RWPE1 (cell line): ENCODE measurements at places on chromosomes 3 and 15.

GRCh38 chr3:41173926-41174885 is 25.1 kb upstream of the CTNNB1 start:
- DNase-seq: no peak

GRCh38 chr15:91922646-91923547 is 69.4 kb downstream of the SLCO3A1 start:
- no peak for DNase-seq

- no peak for DNase-seq
Measured at GRCh38 chr15:63088533-63089245, 33.0 kb upstream of the LACTB start.

DNA sequence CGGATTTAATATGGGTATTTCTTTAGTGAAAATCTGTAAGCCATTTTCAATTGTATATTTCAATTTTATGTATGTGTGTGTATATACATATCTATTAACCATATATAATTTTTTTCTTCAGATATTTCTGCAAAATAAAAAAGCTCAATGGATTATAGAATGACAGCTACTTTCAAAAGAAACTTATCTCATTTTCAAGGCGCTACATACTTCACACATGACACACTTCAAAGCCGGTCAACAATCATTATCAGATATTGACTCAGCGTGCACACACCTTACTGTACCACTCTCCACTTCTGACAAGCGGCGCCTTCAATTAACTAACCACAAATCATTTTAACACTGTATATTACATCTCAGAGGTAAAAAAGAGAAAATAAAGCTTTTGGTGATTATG is 39.6 kb downstream of the ATP13A3 start:
- no peak for DNase-seq

- peak; percentile 8 for DNase-seq
Measured at GRCh38 chr3:27976933-27977332, 254.8 kb upstream of the EOMES start.

GRCh38 chr15:77854980-77855379 is 222.3 kb upstream of the LINGO1 start:
- DNase-seq: no peak

DNA sequence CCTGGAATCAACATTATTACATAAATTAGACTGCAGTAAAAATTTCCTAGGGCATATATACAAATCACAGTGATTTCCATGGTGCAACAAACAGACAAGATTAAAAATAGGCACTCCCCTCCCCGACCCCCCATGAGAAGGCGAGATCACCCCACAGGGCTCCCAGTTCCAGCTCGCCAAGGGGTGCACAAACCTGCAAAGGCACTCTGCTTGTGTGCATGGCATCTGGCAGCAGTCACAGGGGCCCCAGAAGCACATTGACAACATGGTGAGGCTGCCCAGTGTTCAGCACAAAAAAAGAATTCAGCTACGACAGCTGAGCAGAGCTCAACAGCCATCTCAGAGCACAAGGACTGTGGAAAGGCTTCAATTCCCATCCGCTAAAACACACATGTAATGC is 19.2 kb upstream of the CERS3 start:
- no peak for DNase-seq

- DNase-seq: no peak
Measured at GRCh38 chr3:185361920-185362319, 1.0 kb upstream of the MAP3K13 start.

DNA sequence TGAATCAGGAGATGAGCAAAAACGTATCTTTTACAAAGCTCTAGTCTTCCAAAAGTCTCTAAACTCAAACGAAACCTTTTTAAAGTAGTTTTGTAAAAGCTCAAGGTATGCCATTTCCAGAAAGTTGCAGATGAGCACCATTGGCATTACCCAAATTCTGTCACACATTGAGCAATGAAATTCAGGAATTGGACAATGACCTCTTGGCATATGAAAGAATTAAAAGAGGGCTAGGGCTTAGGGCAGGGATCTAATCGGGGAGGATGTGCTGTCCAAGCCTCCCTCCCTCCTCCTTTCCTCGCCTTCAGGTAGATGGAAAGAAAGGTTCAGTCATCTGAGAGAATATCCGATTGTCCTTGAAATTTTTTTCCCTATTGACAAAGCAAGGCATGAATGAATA is 133.1 kb upstream of the CPNE4 start:
- no peak for DNase-seq

DNA sequence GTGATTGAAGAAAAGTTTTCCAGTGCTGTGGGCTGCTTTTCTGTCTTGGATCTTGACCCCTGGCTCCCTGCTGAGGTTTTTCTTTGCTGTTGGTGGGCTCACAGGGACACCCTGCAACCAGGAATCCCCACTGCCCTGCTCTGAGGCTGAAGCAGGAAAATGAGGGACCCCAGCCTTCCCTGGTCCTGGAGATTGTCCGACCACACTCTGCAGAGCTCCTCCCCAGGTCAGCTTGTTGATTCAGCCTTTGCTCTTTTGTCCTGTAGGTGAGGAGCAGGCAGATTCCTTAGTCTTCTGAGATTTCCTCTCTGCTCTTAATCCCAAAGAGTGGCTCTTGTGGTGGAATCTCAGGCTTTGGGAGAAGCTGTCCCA is 194.5 kb downstream of the RPLP1 start:
- no peak for DNase-seq

- no peak for DNase-seq
Measured at GRCh38 chr3:73391984-73392383, 232.8 kb downstream of the PDZRN3 start.

- no peak for DNase-seq
Measured at GRCh38 chr3:143240886-143241285, 121.3 kb downstream of the CHST2 start.

- DNase-seq: no peak
Measured at GRCh38 chr3:112858410-112859069, 11.9 kb upstream of the CD200R1L start.

DNA sequence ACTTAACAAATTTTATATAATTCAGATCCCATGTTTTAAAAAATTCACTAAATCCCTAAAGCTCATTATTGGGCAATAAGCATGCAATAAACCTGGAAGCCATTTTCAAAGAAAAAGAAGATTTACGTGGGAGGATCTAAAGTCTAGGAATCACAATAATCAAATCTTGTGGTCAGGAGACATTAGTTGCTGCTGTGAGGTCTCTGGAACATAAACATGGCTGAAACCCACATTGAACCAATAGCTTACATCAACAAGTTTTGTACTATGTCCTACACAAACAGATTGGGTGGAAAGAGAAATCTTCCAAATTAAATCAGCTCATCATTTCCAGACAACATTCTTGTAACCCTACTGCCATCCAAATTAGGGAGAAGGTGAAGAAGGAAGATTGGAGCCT is 121.9 kb upstream of the EPHA3 start:
- DNase-seq: no peak

DNA sequence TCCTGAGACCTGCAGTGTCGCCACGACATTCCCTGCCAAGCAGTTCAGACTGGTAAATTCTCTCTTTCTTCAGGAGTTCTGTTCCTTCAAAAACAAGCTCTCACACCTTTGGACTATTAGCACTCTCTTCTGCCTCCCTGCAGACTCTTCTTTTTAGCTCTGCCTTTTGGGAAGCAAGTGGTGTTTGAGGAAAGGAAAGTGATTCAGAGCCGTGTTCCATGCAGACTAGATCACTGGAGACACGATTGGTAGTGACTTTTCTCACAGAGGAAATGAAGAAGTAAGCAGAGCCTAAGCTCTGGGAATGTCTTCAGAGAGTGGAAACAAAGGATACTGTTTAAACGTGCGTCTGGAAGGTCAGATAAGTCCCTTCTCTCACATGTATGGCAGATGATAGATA is 270.6 kb upstream of the TPRG1 start:
- DNase-seq: no peak

DNA sequence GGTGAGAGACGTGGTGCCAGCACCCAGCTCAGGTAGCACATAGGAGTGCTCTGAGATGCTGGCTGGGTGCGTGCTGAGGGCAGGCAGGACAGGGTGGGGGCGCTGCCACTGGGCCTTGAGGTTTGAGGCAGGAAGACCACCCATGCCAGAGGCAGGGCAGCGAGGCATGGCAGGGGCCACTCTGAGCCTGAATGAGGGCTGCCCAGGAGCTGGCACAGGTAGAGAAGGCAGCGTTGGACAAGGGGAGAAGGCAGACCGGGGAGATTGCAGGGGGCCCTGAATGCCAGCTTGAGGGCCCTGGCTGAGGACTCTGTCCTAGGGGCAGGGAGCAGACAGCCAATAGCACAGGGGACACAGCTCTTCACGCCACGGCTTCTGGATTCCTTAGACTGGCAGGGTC is 50.2 kb downstream of the ADAMTS7 start:
- no peak for DNase-seq

- peak; percentile 80 for DNase-seq
Measured at GRCh38 chr3:194872669-194872977, 186.9 kb downstream of the FAM43A start.

GRCh38 chr3:119293871-119294695 is at the start of gene ARHGAP31:
TSS of gene ARHGAP31 (plus strand) at chr3:119294383. CDS start at chr3:119294905, 522 bp downstream.
- DNase-seq: peak; percentile 40

DNA sequence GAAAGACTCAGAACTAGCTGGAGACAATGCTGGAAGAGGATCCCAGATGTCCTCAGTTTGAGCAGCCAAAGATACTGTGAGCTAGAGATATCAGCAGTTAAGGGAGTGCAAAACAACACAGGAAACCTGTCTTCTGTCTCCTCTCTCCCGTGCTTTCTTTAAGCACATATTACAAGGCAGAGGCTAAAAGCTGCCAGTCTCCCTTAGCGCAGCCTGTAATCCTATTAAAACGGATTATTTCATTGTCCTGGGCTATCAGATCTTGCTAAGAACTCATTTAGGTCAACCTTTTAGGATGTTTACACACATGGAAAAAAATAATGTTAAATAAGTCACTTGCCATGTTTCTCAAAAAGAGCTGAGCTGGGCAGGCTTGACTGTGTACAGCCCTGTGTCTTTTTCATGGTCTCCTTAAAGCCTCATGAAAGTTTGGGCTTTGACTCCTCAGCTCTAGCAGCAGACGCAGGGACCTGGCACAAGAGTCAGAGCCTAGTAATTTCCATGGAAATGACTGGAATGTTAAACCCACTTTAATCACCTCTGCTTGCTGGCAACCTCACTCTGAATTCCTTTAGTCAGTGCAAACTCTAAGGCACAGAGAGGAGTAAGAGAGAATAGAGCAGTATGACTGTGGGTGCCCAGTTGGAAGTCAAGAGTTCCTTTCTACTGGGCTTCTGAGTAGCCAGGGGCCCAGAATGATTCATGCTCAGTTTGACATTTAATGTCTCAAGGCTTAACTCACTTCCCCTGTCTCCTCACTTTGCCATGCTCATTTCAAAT is 491.9 kb downstream of the NTRK3 start:
- peak; percentile 8 for DNase-seq

- no peak for DNase-seq
Measured at GRCh38 chr3:94099311-94099710, 36.5 kb downstream of the NSUN3 start.

DNA sequence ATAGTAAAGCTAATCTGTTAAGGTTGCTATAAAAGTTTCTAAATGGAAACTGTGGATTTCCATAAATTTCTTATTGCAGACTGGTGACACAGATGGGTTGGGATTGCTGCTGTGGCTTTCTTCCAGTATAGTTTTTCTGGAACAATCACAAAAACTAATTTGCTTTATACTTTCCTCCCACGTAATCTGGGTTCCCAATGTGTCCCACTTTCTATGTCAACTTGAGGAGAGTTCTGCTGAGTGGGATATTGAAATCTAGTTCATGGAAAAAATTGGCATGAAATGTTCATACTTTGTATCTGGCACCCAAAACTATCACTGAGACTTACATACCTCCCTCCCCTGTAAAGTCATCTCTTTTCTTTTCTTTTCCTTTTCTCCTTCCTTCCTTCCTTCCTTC is 126.8 kb downstream of the TGFBR2 start:
- no peak for DNase-seq

- DNase-seq: no peak
Measured at GRCh38 chr15:100114100-100114499, 227.7 kb downstream of the ADAMTS17 start.

- no peak for DNase-seq
Measured at GRCh38 chr3:41519746-41520145, 320.4 kb downstream of the CTNNB1 start.

GRCh38 chr3:169603661-169604060 is 59.9 kb downstream of the MECOM start:
- DNase-seq: no peak

- DNase-seq: peak; percentile 13
Measured at GRCh38 chr3:96863129-96863740, 48.8 kb downstream of the EPHA6 start.
